Inflammatory macrophage (primary cell): ENCODE measurements at places on chromosomes 2 and 18.

DNA sequence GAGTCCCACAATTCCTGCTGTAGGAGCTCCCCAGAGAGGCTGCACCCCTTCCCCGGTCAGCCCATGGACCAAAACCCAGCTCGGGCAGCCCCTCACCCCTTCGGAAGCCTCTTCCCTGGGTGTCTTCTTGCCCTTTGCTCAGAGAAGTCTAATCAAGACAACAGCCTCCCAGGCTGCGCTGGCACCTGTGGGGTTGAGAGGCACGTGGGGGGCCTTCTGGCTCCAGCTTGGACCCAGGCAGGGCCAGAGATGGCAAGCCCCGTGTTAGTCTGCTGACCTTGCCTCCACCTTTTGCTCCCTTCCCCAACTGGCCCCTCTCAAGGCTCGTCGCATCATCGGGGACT is 10.4 kb downstream of the SLC4A3 start:
- DNase-seq: no peak

- no peak for DNase-seq
Measured at GRCh38 chr2:206241736-206242135, 32.7 kb upstream of the ZDBF2 start.

GRCh38 chr2:7661502-7661901 is 744.3 kb downstream of the RNF144A start:
- DNase-seq: no peak

GRCh38 chr18:13284330-13285027 is 65.9 kb downstream of the LDLRAD4 start:
- no peak for DNase-seq
